Large intestine (tissue), 12 donors: ENCODE measurements at places on chromosomes 1 and 21. TPM values are rescaled to one million over a fixed set of nuclear protein-coding genes. Genes with fewer than 3 reads are reported as not detected.

Gene ESRRG
- polyA plus RNA-seq = 9.0 TPM

Gene PGD
- 130 TPM for polyA plus RNA-seq

Gene AKR1A1
- 256 TPM for polyA plus RNA-seq

Gene ITLN2
- polyA plus RNA-seq = 1.9 TPM

Gene LRRC53
- 0.25 TPM for polyA plus RNA-seq

DNA sequence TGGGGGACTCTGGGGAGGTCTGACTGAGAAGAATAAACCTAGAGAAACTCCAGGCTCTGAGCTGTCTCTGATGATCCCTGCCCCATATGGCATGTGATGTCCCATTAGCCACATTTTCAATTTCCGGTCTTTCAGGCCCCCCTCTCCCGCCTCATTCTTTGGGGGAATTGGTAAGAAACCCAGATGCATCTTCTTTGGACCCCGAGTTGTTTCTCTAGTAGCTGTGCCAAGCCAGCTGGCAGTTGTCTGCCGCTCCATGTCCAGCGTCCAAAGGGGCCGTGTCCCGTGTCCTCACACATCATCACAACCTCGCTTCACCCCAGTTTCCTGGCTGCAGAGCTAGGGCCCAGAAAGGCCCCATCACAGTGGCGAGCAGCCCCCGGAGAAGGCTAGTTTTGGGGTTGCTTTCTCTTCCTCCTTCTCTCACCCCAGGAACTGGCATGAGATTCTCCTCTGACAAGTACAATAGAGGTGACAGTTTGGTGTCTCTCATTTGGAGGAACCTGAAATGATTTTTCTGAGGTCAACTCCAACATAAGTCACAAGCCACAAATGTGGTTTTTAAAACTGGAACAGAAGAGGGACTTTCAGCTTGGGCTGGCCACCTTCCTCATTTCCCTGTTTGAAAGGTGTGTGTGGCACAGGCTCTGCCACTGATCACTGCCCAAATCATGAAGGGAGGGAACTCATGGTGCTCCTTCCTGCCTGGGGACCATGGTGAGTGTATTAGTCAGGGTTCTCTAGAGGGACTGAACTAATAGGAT, 6.4 kb upstream of the GPR157 start:
- DNase-seq = no peak

GRCh38 chr1:52928015-52928404, 934 bp downstream of the SCP2 start:
- no peak for DNase-seq

DNA sequence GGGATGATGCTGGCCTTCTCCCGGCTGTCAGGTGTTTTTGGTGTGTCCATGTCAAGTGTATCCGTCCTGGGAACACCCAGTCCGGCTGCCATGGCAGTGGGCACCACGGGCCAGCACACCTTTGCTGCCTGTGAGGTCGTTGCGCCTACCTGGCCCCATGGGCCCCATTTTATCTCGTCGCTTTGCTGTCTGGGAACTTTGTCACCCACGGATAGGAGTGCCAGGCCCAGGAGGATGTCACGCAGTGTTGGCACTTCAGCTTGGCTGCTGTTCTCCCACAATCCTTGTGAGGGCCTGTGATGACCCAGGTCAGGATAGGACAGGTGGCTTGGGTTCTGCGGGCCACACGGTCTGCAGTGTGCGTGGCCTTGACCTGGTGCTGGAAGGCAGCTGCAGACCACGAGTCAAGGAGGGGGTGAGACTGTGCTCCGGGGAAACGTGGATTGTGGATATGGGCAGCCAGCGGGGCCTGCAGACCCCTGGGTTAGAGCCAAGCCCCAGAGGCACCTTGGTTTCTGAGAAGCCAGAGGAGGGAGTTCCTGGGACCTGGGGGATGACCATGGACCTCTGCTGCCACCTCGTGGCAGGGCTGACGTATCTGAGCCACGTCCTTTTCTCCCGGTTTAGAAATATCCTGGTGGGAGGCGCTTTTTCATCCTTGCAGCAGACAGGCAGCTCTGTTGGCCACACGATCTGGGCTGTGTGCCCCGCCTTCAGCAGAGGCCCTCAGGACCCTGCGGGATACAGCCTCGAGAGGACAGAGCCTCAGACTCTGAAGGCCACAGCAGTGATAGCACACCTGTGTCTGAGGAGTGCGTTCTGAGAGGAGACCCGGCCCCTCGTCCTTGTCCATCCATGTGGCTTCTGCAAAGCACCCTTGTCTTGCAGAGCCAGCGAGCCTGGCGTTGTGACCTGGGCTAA, 161.1 kb upstream of the COL6A1 start:
- DNase-seq = peak; percentile 72

GRCh38 chr1:41520951-41521752, 36.7 kb upstream of the EDN2 start:
- no peak for DNase-seq

GRCh38 chr1:46806196-46807020, 7.6 kb downstream of the CYP4B1 start:
- DNase-seq = peak; percentile 93

- DNase-seq = no peak
These were observed 265.7 kb downstream of the GRIK3 start for GRCh38 chr1:36768486-36769178.
